G401 (cell line): ENCODE measurements at places on chromosomes 2 and 18.

GRCh38 chr18:3046216-3046808 lies 33.4 kb upstream of the LPIN2 start:
- no peak for DNase-seq

DNA sequence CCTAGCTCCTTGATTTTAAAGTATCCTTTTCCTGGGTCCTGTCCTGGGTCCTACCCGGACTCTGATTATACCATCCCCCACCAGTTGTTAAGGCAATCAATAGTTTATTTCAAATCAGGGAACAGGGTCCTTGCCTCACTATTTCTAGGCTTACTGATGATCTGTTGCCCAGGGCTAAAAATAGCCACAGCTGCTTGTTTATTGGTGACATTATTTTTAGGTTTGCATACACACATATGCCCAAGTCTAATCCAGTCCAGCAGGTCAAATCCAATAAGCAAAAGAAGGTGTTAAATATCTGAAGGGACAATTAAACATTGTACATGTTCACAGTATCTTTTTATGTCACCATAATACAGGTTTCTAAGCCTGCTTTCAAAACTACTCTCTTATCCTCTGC lies 66.0 kb downstream of the RAB10 start:
- peak; percentile 27 for DNase-seq

DNA sequence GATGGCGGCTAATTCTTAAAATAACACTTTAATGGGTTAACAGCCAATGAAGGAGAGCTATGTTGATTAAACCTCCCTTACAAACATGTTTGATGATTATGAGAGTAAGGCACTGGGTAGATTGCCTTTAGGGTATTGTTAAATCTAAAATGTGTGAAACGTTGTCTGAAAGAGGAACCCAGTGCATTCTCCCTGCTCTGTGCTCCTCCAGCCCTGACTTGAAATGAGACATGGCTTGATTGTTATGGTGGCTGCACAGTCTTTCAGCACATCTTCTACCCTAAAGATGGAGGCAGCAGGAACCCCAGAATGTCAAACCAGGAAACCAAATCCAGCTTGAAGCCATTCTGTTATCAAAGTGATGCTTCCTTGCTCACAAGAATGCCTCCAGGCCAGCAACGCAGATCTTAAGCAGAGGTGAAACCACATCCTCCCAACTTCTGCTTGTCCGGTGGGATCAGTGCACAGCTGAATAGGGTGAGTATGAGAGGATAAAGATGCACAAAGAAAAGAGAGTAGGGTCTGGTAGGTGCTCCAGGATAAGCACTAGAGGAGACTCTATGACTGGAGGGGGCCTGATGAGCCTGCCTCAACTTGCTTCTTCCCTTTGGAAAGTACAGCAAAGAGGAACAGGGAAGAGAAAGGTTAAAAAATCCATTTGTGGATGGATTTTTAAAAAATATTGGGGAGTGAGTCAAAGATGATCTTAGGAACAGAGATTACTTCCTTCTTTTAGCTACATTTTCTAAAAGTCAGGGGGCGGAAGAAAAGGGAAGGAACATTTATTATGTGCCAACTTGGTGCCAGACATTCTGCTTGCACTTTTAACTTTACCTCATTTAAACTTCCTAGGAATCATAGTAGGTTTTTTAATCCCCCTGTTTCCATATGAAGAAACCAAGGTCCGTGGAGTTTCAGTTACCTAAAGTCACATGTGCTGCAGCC lies 523.0 kb downstream of the TXNL1 start:
- DNase-seq, result no peak

DNA sequence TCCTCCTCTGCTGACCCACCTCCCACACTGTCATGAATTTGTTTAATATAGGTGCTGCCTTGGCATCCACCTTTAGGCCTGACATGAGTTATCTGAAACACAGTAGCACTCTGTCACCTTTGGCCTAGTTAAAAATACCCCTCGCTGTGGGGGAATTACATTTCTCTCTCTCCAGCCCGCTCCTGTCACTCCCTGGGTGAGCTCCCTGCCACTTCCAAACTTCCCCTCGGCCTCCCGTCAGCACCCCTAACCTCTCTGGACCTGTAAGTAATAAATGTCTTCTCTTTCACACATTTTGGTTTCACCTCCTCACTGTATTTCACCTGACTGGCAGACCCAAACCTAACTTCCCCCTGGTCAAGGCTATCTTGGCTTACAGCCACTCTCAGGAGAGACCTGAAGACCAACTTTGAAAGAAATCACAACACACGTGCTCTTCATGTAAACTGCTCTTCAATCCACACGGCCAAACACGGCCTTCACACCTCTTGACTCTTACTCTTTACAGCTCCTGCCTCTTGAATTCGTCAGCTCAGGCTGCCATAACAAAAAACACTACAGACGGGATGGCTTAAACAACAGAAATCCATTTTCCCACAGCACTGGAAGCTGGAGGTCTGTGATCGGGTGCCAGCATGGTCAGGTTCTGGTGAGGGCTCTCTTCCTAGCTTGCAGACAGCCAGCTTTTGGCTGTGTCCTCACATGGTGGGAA lies 28.3 kb downstream of the REEP1 start:
- no peak for DNase-seq

GRCh38 chr2:220053919-220054318 lies 426.5 kb downstream of the SLC4A3 start:
- DNase-seq, result no peak

DNA sequence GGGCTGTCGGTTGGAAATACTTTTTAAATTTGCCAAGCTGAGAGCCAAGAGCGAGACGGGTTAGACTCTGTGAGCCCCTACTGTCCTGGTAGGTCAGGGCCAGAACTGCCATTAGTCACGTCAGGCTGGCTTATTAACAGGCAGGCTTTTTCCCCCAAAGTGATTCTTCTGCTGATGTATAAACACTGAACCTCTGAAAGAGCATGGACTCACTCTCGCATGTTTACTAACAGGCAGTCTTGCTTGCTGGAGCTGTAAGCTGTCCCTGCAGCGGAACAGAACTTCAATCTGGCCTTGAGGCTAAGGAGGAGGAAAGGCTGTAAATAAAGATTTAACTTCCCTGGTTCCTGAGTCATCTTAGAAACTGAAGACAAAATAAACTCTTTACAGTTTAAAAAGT lies 288.4 kb downstream of the PIEZO2 start:
- DNase-seq, result no peak

DNA sequence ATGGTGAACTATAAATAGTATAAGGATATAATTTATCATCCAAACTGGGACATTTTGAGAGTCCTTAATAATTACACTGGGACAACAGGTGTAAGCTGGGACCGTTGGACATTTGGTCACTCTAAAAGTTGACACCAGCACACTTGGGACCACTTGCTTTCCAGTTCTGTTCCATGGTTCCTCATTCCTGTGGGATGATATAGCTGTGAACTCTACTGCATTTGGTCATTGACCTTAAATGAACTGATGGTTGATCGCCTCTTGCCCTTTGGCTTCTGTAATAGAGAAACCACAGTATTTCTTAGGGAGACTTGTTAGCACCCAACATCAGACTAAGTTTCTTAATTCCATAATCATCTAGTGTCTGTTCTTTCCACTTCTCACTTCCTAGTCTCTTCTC lies 46.7 kb downstream of the EML6 start:
- no peak for DNase-seq

DNA sequence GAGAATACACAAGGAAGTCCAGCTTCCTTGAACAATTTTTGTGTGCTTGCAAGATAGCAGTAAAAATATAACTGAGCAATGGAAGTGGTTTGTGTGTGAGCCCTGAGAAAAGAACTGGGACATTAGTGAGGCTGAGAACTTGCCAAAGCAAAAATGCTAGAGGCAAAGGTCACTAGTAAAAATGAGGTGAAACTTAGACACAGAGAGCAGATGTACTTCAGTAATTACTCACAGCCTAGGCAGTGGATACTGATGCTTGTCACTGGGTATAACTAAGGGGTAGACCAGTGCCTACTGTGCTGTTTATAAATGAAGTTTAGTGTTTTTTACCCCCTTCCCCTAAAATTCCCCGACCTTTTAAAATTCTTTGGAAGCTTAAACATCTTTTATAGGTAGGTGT lies 450.1 kb downstream of the LPIN1 start:
- no peak for DNase-seq

DNA sequence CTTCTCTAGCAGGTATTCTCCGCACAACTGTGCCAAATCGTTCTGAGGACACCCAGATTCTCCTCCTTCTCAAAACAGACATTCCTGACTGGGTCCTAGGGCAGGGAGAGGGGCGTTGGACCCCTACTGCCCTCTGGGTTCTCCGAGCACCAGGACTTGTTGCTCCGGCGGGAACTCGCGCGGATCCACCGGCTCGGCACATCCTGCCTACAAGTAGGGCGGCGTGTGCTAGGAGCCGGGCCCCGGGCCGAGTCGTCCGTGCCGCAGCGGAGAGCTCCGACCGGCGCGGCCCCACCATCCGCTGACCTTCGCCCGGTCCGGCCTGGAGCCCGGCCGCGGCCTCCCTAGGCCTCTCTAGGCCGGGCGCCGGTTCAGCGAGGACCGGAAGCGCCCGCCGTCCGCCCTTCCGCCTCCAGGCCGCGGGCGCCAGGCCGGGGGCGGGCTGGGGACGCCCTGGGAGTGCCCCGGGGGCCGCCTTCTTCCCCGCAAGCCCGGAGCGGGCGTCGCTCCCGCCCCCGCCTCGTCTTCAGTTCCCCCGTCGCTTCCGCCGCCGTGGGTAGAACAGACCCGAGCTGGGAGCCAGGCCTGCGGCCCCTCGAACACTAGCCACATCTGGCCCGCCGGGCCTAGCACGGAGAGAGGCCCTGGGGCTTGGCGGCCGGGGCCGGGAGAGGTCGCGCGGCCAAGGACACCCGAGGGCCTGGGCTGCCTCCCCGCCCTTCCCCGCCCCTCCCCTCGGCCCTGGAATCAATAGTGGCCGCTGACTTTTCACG lies 7.6 kb upstream of the ONECUT2 start:
- no peak for DNase-seq

DNA sequence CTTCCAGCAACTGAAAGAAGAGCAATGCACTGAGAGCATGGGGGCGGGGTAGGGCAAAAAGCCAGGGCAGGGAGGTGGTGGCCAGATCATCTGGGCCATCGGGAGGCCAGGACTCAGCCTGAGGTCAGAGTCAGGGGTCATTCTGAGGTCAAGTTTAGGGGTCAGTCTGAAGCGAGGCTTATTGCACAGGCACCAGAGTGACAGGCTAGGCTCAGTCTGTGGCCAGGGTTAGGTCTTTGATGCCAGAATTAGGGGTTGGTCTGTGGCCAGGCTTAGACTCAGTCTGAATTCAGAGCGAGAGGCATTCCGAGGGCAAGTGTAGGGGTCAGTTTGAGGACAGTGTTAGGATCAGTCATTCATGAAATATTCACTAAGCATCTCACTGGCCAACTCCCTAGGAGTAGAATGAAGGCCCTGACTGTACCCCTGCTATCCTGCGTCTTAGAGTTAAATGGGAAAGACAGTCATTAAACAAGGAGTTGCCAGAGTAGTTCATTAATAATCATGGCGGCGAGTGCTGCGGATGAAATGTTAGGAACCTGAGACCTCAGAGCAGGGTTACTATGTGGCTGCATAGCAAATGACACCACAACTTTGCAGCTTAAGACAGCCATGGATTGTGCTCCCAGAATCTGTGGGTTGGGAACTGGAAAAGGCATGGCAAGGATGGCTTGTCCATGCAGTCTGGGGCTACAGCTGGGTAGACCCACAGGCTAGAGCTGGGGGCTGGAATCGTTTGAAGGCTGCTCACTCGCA lies 198.7 kb downstream of the CYP26B1 start:
- no peak for DNase-seq

- no peak for DNase-seq
These were observed 25.8 kb downstream of the ZC3H6 start for GRCh38 chr2:112301171-112301584.

DNA sequence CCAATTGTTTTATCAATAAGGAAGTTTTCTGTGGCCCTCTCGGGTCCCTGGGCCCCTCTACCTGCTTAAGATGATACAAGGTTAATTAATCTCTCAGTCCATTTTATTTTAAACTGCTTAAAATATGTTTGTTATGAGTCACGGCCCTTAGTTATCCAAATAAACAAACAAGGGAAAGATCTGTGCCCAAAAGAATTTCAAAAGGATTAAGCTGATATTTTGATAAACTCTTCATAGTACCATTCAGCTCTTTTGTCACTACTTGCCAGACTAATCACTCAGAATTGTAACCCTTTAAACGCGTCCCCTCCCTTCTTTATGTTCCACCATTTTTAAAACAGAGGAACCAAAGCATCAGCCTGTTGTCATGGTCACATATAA lies 144.7 kb upstream of the STK17B start:
- no peak for DNase-seq

- DNase-seq, result no peak
These were observed 11.6 kb upstream of the TGFA start for GRCh38 chr2:70565039-70565731.

- no peak for DNase-seq
These were observed 4.2 kb downstream of the SFT2D3 start for GRCh38 chr2:127705391-127706065.

DNA sequence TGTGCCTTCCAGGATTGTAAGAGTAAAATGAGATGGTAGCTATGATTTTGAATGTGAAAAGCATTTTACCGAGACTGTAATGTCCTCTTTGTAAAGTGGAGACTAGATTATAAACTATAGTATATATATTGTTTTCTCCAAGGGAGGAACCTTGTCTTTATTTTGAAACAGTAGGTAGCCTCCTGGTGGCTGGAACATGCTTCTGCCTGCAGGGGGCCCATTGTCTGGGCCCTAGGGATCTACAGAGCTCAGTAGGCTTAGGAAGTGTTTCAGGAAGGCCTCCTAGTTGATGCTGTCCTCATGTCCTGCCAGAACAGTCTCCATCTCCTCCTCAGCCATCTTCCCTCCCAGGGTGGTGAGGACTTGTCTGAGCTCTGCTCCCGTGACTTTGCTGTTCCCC lies 3.0 kb downstream of the PIKFYVE start:
- no peak for DNase-seq
